Stimulated activated CD4-positive, alpha-beta T cell treated with anti-CD3 and anti-CD28 coated beads, Interleukin-4, amount 100 ng/mL, for 4 hours (primary cell): ENCODE measurements at places on chromosomes 5 and 9.

DNA sequence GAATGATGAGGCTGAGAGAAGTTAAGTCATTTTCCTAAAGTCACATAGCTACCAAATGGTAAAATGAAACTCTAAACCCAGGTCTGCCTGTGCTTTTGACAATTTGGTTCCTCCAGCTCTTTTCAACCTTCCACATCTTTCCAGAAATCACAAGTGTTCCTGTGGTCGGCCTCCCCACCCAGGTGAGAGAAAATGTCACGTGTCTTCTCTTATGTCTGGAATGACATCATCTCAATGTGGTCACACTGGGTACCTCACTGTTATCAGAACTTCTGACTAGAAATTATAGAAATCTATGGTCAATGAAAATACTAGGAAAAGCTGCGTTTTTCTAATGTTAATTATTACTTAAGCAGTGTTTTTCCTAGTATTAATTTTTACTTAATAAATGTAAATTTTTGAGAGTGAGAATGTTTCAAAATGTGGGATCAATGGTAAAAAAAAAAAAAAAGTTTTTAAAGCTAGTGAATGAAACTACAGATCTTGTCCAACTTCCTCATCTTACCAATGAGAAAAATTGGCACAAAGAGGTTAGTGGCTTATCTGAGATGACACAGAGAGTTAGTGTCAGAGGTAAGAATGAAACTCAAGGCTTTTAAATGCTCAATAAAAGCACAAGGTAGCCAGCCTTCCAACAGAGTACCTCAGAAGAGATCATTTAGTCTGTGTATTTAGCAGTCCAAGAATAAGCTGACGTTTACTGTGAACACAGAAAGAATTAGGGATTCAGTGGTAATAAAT is 228.7 kb upstream of the NR4A3 start:
- DNase-seq: no peak

DNA sequence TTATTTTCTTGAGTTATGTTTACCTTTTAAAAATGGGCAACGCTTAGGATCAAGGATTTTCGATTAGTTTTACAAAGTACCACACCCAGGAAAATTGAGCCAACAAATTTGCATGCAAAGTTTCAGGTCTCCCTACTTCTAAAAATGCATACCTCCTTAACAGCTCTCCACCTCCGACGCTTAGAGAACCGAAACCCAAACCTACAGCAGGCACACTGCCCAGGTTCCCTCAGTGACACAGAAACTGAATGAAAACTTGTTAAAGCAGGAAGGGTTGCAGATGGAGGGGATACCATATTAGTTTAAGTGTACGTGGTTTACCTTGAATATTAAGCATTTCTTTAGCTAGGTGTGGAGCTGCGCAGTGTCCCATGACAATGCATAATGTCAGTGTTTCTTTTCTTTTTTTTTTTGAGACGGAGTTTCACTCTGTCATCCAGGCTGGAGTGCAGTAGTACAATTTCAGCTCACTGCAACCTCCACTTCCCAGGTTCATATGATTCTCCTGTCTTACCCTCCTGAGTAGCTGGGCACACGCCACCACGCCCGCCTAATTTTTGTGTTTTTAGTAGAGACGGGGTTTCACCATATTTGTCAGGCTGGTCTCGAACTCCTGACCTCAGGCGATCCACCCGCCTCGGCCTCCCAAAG is 1.6 kb upstream of the SUB1 start:
- no peak for DNase-seq

- no peak for DNase-seq
Observed at GRCh38 chr9:27276193-27277030, 20.5 kb downstream of the EQTN start.

DNA sequence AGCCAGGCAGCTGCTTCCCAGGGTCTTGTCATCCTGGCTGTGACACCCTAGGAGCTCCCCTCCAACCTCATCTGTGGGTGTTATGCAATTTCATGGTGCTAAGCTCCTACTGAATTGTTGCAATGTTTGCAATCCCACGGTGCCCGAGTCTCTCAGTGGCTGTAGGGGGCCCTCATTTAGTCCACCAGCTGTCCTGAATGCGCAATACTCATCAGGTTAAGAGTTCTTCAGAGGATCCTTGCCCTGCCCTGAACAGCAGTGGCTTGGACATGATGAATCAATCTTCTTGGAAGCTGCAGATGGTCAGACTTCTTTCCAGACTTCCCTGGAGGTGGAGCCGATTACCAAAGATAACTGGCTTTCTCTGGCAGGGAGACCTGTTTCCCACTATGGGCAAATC is 584.1 kb downstream of the CCDC171 start:
- DNase-seq: no peak

DNA sequence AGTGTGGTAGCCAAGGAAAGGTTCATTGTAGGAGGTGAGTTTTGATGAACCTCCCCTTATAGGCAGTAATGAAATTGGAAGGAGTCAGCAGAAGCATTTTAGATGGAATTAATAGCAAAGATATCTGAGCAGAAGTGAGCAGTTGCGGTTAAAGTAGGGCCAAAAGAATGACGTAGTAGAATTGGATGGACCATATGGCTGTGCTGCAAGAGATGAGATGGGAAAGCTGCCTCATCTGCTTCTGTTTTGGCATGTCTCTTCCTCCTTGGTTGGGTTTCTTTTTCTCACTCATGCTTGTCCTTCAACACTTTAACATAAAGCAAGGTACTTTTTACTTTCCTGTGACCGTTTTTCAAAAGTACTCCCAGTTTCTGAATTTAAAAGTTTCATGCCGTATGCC is 55.8 kb downstream of the AQP7 start:
- no peak for DNase-seq
